Anterior cingulate cortex (tissue), 58 donors: ENCODE measurements at places on chromosomes 4 and X.

GRCh38 chr4:183437452-183437851 lies 7.0 kb upstream of the CDKN2AIP start:
- DNase-seq: no peak

DNA sequence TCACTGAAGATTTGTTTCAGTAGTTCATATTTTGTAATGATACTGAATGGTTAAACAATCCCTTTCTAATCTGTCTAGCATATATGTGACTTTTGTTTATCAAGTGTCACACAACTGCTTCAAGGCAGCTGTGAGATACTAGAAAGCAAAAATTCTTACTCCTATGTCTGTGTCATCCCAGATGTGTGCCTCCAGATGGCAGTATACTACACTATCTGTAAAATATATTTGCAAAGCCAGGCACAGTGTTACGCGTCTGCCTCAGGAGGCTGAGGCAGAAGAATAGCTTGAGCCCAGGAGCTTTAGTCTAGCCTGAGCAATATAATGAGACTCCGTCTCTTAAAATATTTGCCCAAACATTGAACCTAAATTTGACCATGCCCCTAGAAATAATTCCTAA lies 4.0 kb downstream of the NUDT10 start:
- no peak for DNase-seq

DNA sequence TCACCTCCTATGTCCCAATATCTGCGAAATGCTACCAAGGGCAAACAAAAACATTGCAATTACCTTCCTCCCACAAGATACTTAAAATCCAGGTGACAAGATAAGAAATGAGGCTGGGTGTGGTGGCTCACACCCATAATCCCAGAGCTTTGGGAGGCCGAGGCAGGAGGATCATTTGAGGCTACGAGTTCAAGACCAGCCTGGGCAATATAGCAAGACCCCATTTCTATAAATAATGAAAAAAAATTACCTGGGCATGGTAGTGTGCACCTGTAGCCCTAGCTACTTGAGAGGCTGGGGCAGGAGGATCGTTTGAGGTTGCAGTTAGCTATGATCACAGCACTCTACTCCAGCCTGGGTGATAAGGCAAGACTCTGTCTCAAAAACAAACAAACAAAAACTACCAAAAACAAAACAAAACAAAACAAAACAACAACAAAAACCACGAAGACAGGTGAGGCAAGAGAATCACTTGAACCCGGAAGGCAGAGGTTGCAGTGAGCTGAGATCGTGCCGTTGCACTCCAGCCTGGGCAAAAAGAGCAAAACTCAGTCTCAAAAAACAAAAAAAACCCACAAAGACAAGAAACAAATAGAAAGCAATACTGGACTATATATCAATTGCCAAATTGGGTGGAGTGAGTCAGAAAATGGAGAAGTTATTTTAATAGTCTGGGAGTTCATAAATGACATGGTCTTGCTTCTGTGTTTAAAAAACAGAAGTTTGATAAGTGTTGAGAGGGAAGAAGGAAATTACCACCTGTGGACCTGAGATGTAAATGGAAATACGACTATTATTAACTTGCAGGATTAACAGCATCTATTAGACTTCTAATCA lies 176.5 kb downstream of the FBXW7 start:
- DNase-seq: no peak

DNA sequence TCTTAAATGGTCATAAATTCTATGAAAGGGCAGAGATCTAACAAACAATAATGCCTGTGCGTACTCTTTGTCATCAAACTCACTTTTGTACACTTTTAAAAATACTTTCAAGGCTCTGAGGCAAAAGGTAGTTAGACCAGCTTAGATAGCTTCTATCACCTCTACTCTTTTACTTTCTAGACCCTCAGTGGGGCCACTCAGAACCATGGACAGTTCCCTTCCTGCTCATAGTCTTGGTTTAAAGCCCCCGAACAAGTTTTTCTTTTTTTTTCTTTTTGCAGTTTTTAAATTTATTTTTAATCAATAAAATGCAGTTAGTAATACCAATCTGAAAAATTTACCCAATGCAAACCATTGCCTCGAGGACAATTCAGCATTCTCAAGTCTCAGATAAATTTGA lies 460.5 kb upstream of the CNKSR2 start:
- DNase-seq: no peak

DNA sequence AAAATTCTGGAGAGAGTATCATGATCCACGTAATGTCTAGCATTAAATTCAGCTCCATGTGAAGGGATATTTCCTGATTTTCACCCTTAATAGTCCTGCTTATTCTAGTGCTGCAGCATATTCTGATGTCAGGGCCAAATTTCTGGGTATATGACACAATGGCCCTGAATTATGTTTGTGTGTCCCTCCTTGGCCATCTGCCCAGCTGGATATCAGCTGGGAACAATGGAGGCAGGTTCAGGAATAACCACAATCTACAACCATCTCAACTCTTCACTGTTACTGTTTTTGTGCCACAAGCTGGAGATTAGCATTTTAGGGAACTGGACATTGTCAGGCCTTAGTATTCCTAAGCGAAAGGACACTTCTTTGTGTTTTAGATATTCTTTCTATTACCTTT lies 3.5 kb downstream of the GLRB start:
- no peak for DNase-seq

- DNase-seq: no peak
These were observed 155.2 kb upstream of the GALNT7 start for GRCh38 chr4:173013232-173013930.

DNA sequence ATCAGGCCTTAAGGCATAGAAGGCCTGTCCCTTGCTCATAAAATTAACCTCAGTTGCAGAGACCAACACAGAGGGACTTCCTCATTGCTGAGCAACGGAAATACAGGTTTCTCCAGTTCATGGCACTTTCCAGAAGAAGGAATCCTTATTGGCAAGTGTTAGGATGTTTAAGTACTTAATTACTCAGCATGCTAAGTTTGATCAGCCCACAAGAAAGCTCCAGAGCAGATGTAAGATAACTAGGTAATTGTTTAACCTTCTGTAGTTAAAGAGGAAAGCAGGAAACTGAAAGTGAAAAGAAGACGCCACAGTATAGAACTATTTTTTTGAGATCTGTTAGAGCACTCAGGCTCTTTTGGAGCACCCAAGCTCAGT lies 33.5 kb downstream of the SMS start:
- no peak for DNase-seq

DNA sequence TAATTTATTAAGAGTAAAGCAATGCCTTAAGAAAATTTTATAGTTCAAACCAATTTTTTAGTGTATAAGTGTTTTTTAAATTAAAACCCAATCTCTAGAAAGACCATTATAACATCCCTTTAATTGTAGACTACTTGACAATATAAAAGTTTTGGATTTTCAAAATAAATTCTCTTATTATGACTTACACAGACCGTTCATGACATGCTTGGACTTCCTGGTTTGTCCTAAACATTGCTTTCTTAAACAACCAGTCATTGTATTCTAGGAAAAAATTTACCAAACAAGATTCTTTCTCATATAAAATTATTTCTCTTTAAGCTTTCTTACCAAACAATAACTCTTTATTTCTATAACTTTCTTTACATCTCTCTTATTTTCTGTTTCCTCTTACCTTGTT lies 49.0 kb upstream of the CXorf51A start:
- DNase-seq: no peak
